ENCODE measurements at places on chromosomes 2 and 18.
A peak's percentile ranks its signal among the peaks of the same experiment; 100 is the strongest.

GRCh38 chr2:47916412-47916811 lies 10.1 kb upstream of the FBXO11 start:
- no peak for DNase-seq

GRCh38 chr2:172239944-172240590 lies 137.4 kb upstream of the DLX2 start:
- no peak for DNase-seq

- DNase-seq: no peak
Measured at GRCh38 chr2:236861944-236862343, 223.7 kb upstream of the COPS8 start.

GRCh38 chr2:67096886-67097285 lies 300.2 kb upstream of the ETAA1 start:
- no peak for DNase-seq

- no peak for DNase-seq
Measured at GRCh38 chr2:132383956-132384355, 32.6 kb upstream of the GPR39 start.

DNA sequence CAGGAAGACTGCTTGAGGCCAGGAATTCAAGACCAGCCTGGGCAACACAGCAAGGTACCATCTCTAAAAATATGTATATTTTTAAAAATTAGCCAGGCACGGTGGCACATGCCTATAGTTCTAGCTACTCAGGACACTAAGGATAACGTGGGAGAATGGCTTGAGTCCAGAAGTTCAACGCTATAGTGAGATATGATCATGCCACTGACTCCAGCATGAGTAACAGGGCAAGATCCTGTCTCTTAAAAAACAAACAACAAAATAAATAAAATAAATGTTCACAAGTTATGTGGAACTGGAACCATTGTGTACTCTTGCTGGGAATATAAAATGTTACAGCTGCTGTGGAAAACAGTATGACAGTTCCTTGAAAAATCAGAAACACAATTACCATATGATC lies 47.2 kb downstream of the USP34 start:
- no peak for DNase-seq

DNA sequence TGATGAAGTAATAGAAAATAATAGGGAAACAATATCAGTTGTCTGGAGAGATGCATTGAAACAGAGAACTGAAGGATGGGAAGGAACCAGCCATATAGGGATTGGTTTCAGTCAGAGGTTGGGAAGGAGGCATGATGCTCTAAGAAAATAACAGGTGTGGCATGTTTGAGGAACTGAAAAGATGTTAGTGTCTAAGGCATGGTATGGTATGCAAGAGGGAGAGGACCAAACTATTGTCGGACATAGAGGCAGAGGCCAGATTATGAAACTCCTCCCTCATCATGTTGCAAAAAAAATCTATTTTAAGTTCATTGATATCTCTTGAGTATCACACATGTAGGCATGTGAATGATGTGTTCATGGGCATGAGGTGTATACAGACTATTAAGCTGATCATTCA lies 48.9 kb upstream of the EMILIN2 start:
- no peak for DNase-seq

- no peak for DNase-seq
Measured at GRCh38 chr18:30992231-30992630, 50.3 kb downstream of the DSC3 start.

GRCh38 chr2:98467082-98467536 lies 22.5 kb downstream of the INPP4A start:
- DNase-seq: no peak

GRCh38 chr2:215269397-215270117 lies 42.3 kb upstream of the ATIC start:
- DNase-seq: peak; percentile 49

GRCh38 chr18:42517896-42518295 lies 562.9 kb downstream of the PIK3C3 start:
- no peak for DNase-seq

Data from activated T-cell treated with anti-CD3 and anti-CD28 coated beads for 1 hour (primary cell).